ENCODE measurements at places on chromosomes 11 and 22.
A peak's percentile ranks its signal among the peaks of the same experiment; 100 is the strongest.

DNA sequence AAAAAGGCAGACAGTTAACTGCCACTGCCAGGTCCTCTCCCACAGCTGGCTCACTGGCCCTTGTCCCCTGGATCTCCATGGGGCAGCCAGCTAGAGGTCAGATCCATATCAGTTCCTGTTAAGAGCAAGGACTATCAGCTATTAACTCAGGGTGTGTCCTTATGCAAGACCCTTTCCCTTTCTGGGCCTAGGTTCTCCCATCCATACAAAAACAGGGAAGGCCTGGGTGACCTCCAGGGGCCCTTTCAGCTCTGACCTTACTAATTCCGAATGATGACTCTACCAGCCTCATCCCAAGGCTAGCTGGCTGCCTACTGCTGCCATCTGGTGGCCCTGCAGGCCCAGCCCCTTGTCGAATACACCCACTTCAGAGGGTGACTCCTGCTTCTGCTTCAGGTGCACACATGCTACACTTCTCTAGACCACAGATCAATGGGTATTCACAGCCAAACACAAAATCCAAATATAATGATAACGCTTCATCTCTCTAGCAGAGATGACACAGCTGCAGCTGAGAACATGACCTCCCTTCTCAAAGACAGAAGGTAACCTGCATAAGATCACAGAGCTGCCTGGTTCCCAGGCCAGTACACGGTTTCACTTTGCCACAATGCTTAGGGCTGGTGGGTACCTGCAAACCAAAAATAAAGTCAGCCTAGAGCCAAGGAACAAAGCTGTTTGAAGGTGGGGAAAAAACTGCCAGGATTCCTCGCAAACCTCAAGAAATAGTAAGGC is 34.1 kb downstream of the SERGEF start:
- DNase-seq = no peak

DNA sequence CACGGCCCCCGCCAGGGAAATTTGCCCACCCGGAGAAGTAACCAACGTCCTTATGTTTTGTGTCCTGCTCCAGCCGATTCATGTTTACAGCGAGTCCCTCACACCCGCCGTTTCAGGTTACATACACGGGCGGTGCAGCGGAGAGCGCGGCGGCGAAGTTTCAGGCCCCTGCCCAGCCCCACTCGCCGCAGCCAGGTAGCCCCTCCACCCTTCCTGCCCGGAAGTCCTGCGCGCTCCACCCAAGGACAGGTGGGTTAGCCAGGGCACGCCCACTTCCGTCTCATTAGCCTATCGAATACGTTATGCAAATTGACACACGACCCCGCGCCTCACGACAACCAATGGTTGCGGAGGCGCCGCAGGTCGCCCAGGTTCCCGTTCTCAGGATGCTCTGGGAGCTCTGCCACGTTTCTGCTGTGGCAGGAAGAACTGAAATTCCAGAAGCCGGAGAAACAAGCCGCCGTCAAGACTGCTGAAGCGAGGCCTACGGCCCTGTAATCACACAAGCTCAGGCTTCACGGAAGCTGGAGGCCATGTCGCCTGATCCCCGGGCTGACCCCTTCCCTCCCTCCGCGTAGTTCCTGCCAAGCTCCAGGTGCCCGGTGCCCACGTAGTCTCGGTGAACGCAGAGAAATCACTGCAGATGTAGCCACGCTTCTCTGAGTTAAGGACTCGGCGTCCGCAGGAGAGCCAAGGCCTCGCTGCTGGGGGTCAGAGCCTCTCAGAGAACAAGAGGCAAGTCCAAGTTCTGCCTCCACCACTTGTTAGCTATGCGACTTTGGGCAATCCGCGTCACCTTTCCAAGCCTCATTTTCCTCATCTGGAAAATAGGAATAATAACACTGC is 22.4 kb upstream of the MYH9 start:
- peak; percentile 43 for DNase-seq

DNA sequence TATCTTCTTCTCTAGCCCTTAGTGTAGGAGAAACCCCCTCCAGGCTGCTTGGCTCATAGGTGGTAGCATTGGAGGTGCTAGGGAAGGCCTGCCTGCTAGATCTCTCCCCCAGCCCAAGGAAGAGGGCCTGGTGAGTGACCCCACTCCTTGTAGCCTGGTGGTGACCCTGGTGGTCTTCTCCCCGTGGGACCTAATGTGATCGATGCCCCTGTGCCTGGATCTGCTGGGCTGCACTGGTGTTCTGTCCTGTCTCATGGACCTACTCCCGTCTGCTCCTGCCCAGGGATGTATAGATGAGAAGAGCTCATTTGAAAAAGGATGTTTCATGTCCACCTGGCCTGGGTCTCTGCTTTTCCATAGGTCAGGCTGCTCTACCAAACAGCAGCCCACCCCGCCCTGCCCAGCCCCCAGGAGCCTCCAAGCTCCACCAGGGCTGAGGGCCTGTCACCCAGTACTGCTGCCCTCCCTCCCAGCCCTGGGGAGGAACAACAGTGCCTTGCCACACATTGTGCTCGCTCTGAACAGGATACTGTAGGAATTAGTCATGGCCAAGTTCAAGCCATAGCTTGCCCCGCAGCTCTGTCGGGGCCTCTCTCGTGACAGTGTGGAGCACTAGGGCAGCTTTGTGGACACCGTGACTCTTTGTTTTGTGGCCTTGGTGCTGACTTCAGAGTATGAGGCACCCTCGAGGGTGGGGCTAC is 19.7 kb downstream of the SLC37A2 start:
- DNase-seq = no peak

DNA sequence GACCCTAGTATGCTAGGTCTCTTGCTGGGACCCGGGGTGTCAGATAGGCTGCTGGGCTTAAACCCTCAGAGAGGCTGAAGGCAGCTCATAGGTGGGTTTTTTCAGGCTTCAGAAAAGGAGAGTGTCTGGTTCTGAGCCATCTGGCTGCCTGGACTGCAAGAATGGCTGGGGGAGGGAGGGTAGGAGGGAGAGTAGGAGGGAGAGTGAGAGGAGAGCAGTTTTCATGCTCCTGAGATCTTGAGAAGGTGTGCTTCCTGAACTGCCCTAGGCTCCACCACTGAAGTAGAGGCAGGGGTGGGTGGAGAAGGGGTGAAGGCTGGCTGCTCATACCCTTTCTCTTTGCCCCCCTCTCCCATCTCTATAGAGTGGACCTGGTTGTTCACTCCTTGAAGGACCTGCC is 4.6 kb downstream of the HMBS start:
- no peak for DNase-seq

DNA sequence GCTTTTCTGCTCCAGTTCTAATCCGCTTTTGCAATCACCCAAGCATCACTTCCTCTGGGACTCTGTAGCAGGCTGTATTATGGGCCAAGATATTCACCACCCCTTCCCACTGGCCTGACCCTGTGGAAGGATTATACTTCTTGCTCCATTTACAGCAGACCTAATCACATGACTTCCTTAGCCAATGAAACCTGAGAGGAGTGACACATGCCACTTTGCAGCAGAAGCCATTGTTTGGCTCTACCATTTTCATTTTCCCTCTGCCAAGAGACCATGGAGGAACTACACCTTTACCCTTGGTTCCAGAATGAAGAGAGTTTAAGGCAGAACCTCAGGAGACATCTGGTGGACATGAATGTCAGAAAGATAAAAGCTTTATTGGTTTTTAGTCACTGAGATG is 134.9 kb upstream of the HSD17B12 start:
- no peak for DNase-seq

- no peak for DNase-seq
Observed at GRCh38 chr11:86506235-86506634, 131.5 kb downstream of the CCDC81 start.

DNA sequence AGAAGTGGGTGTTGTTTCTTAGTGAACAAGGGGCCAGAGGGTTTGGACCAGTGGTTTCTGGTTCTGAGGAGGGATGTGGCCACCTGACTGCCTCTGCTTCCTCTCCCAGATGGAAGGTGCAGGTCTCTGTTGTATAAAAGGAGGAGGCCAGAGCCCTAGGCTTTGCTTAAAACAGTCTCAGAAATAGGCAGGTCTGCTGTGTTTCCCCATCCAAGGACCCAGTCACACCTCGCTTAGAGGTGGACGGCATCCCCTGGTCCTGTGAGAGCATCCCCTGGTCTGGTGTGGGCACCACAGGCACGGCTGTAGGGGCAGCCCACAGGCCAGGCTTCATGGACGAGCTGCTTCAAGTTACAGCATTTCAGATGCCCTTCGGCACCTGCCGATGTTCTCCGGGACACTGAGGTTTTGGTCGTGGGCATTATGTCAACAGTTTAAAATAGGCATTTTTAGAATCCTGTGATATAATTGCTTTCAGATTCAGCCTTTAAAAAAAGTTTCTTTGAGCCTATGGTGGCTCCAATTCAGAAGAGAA is 45.7 kb upstream of the SHANK2 start:
- no peak for DNase-seq

DNA sequence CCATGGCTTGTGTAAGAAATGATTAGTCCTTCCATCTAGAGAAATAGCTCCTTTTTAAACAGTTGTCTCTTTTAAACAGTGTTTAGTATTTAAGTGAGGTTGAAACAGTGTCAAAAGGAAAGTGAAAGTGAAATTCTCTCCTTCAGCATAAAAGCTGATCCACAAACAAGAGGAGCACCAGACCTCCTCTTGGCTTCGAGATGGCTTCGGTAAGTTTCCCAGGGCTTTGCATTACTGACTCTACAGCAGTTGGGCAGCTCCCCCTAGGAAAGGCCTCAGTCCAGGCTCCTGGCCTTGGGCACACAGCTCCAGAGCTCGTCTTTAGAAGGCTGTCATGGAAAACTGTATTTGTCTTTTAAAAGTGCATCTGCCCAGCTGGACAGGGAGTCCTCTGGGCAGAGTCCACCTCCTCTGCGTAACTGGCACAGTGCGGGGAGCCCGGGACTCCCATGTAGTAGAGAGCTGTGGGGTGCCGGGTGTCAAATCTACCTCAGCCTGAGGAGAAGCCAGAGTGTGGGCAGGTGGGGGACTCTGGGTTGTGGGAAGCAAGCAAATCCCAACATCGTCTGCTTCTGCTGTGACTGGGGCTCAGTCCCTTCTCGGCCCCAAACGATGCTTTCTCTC is at the start of gene PLAAT4:
Gene PLAAT4, plus strand, starts transcription at position 140 of the 624 bp plus-strand sequence. Its CDS starts 61 bp downstream, at position 201.
- no peak for DNase-seq

DNA sequence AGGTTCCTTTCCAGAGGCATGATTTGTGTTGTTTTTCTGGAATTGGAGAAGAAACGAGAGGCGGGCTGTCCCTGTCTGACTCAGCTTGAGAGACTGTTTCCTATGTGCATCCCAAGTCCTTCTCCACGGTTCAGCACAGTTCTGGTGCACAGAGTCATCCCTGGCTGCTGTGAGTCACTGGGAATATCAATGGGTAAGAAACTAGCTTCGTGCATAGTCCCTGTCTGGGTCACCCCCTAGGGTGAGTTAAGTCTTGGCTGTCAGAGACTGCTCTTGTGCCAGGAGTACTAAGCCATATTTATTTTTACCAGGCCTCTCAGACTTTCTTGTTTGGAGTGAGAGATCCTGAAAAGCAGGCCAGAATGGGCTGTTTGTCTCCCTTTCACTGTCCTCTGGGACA is 2.4 kb upstream of the LRP4 start:
- DNase-seq = no peak

DNA sequence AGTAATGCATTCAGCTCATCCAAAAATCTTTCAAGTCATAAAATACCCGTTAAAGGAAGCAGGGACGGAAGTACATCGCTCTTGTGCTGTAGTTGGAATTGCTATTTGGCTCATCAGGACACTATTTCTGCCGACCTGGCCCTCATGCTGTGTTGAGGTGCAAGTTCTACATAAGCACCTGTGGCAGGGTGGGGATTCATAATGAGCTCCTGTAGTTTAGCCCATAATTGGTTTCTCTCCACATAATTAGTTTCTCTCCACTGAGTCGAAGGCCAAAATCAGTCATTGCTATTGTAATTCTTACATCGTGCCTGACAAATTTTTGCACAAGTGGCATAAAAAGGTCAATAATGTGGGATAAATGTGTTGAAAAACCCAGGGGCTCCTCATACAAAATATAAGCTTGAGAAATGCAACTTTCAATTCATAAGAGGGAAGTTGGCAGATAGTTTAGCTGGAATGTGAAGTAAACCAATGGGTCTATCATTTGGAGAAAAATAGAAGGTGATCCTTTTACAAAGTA is 14.9 kb upstream of the ISX start:
- no peak for DNase-seq

DNA sequence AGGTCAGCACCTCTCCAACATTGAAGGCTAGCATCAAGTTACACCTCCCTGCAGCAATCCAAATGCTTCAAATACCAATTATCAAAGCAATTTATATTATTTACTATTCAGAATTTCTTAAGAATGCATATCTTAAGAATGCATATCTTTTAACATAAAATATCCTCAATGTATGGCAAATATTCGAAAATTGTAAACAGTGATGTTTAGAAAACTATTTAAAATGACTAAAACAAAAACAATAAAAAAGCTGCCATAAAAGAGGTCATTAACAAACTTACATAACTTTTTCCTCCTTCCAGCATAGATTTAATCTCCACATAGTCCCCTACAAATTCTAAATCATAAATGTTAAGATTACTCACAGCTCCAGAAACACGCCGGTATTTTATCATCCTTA is 85.1 kb upstream of the SOX6 start:
- DNase-seq = no peak

DNA sequence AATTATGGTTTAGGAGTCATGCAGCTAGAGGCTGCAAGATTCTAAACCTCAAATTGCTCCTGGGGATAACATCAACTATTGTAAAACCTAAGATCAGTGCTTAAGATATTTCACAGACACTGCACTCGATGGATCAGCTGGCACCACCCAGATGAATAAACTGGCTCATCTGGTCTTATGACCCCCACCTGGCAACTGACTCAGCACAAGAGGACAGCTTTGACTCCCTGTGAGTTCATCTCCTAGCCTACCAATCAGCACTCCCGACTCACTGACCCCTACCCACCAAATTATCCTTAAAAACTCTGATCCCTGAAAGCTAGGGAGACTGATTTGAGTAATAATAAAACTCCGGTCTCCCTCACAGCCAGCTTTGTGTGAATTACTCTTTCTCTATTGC is 782 bp upstream of the TTC12 start:
- DNase-seq = no peak

- DNase-seq = no peak
Observed at GRCh38 chr11:112558691-112559090, 298.0 kb upstream of the PLET1 start.

- DNase-seq = no peak
Observed at GRCh38 chr22:24485608-24486007, 9.5 kb upstream of the UPB1 start.

GRCh38 chr11:36512016-36512415 is 1.9 kb upstream of the TRAF6 start:
- DNase-seq = no peak

- DNase-seq = no peak
Observed at GRCh38 chr22:29124777-29125442, 52.1 kb downstream of the KREMEN1 start.

DNA sequence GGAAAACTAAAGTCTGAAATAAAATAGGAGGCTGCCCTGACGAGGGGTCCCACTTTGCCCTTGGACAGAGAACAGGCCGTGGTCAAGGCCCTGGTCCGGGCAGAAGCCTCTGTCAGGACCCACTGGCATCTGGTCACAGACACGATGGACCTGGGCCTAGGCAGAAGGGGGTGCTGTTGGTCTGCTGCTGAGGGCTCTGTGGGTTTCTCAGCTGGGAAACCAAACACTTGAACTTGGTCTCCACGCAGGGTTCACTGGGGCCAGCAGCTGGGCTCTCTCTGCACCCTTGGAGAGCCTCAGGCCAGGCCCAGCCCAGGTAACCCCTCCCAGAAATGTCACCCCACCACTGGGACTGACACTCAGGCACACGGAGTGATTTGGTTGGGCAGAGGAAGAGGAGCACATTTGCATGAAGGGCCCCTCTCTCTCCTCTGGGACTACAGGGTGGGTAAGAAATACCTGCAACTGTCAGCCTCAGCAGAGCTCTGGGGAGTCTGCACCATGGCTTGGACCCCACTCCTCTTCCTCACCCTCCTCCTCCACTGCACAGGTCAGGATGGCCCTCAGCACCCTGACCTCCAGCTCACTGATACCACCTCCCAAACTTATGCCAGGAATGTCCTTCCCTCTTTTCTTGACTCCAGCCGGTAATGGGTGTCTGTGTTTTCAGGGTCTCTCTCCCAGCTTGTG is 48.1 kb upstream of the TOP3B start:
- DNase-seq = no peak
